ENCODE measurements at places on chromosomes 5 and 9. TPM values are rescaled to one million over a fixed set of nuclear protein-coding genes. Genes with fewer than 3 reads are reported as not detected.

GRCh38 chr5:147187099-147187540, 47.7 kb upstream of the STK32A start:
- H3K4me3 ChIP-seq = no peak overlapping the region
- H3K36me3 ChIP-seq = no peaks in the 10 kb centered on the region
- H3K4me1 ChIP-seq = no peaks in the 10 kb centered on the region
- no peak overlapping the region for H3K27ac ChIP-seq
- no peak for DNase-seq

GRCh38 chr5:139283252-139284166, 10.0 kb upstream of the MATR3 start:
- DNase-seq = no peak
- H3K4me1 ChIP-seq = no peaks in the 10 kb centered on the region
- H3K27me3 ChIP-seq = no peaks in the 10 kb centered on the region
- peaks cover 2% of the 10 kb centered on the region for H3K36me3 ChIP-seq

GRCh38 chr5:179312557-179313235, 32.6 kb downstream of the ADAMTS2 start:
- no peaks in the 10 kb centered on the region for H3K27me3 ChIP-seq
- H3K4me1 ChIP-seq = no peaks in the 10 kb centered on the region
- no peaks in the 10 kb centered on the region for H3K36me3 ChIP-seq
- DNase-seq = no peak

DNA sequence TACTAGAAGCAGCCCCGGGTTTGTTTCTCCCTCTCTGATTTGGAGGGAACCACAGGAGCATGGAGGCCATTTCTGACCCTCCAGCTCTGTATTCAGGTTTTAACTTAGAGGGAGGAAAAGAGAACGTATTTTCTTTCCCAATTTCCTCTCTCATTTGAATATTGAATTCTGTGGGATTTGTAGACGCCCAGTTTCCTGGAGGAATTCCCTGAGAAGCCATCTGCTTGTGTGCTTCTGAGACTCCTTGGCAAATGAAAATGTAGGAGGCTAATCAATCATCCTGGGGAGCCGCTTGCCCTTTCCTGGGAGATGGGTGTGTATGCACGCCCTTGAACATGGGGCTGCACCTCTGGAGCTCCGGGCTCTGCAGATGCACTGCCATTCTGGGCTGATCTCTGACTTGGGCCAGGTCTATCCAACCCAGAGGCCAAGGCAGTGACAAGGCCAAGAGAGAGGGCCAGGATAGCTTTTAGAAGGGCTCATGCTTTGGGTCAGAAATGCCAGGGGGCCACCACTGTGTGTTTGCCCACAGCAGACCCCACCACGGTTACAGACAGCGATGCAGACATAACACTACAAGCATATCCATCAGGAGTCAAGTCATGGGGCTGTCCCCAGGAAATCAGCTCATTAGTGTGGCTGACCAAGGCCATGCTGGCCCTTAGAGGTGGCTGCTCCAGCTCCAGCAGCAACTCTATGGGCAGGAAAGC, 174.5 kb downstream of the C5orf15 start:
- H3K4me3 ChIP-seq = no peak overlapping the region
- H3K27me3 ChIP-seq = no peaks in the 10 kb centered on the region
- peaks cover 4% of the 10 kb centered on the region for H3K4me1 ChIP-seq
- no peaks in the 10 kb centered on the region for H3K36me3 ChIP-seq
- H3K27ac ChIP-seq = no peak overlapping the region

GRCh38 chr5:55750063-55750462, 12.2 kb downstream of the DDX4 start:
- H3K27ac ChIP-seq = no peak overlapping the region
- H3K4me3 ChIP-seq = no peak overlapping the region
- H3K4me1 ChIP-seq = no peaks in the 10 kb centered on the region
- H3K36me3 ChIP-seq = no peaks in the 10 kb centered on the region
- H3K27me3 ChIP-seq = no peaks in the 10 kb centered on the region

- no peaks in the 10 kb centered on the region for H3K4me1 ChIP-seq
- H3K27ac ChIP-seq = no peak overlapping the region
- no peaks in the 10 kb centered on the region for H3K27me3 ChIP-seq
- no peak overlapping the region for H3K4me3 ChIP-seq
These were observed 19.9 kb downstream of the OR1J1 start for GRCh38 chr9:122457787-122458186.

DNA sequence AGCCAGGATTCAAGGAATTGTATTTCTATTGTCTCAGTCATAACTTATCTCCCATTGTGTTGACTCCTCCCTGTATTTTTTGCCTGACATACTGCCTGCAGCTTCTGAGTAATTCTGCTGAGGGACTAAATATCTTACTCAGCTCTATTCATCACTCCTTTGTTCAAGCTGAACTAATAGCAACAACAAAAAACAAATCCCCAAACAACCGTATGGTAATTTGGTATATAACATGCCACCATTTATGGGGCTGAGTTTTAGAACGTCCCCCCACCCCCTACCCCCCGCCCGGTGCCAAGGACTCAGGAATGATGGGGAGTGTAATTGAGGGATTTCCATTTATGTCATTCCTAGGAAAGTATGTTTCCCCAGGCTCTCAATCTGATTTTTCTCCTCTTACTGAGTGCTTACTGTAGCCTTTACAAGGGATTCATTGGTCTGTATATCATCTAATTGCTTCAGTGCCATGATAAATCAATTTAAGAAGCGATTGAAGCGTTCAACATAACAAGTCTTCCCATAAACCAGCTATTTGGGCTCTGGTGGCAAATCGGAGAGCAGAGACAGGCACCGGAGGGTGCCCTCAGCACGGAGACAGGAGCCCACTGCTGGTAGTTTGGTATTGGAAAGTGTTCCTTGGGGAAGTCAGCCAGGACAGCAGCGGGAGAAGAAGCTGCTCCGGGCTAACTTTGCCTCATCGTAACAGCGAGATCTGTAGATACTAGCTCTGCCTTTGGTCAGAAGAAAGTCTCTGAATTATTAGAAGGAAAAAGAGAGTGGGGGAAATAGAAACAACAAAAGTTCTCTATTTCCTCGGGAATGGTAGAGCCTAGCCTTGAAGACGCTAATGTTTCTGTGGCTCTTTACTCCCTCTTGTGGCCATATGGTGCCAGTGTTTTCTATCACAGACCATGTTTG, 40.7 kb upstream of the HSD17B4 start:
- H3K27ac ChIP-seq = peak overlapping the region; percentile 66
- no peaks in the 10 kb centered on the region for H3K36me3 ChIP-seq
- no peaks in the 10 kb centered on the region for H3K4me1 ChIP-seq
- peak; percentile 66 for DNase-seq
- no peaks in the 10 kb centered on the region for H3K27me3 ChIP-seq
- H3K4me3 ChIP-seq = peak overlapping the region; percentile 19

DNA sequence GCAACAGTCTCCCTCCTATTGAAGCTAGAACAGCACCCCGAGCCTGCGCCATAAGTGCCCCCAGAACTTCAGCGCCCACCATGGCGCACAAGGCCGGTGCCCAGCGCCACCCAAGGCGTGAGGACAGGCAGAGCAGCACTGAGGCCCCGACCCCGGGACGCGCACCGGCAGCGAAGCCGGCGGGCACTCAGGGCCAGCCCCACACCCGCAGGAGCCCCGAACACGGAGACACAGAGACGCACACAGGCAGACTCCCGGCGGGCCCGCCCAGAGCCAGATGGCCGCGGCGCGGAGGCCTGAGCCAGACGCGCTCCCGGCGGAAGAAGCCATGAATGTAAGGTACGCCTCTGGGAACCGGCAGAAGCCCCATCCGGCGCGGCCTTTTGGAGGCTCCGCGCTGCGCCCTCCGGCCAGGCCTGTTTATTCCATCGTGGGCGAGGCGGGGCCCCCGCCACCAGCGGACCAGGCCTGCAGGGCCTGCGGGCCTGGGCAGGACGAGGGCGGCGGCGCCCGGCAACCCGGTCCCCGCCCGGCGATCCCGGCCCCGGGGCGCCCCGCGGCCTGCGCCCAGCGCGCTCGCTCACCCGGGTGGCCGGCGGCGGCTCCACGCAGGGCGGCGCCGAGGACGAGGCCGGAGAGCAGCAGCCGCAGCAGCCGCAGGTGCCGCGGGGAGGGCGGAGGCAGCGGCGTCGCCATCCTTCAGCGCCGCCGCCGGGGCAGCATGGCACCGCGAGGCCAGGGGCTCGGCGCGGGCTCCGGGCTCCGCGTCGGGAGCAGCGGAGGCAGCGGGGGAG, 486 bp downstream of the NPDC1 start:
- H3K27me3 ChIP-seq = no peaks in the 10 kb centered on the region
- H3K4me3 ChIP-seq = peak overlapping the region; percentile 53
- DNase-seq = no peak
- H3K4me1 ChIP-seq = peaks cover 45% of the 10 kb centered on the region
- peaks cover 3% of the 10 kb centered on the region for H3K36me3 ChIP-seq
- peak overlapping the region; percentile 87 for H3K27ac ChIP-seq

DNA sequence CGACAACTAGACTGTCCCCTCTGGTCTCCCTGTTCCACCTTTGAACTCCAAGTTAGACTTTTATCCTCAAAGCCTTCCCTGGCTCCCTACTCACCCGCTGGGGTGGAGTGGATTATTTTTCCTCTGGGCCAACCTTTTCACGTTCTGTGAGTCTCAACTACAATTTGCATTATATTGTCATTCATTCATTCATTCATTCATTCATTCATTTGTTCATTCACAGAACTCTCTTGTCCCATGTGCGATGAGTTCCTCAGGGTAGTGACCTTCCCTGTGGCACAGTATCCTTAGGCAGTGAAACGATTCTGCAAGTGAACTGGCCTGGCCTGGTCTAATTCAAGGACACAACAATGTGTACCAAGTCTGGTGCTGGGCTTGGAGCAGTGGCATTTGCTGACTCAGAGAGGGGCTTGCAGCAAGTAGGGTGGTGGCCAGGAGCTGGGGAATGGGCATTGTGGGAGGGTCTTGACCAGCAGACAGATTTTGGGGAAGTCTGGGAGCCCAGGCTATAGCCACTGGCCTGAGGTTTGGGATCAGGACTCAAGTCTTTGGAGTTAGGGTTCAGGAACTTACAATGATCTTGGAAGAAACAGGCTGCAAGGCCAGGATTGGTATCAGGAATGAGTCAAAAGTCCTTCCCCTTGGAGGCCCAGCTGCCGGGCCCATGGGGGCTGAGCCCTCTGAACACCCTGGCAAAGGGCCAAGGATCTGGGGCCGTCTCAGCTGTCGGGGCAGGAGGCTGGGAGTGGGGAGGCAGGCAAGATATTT, 37.2 kb upstream of the COL15A1 start:
- no peak overlapping the region for H3K4me3 ChIP-seq
- no peaks in the 10 kb centered on the region for H3K36me3 ChIP-seq

DNA sequence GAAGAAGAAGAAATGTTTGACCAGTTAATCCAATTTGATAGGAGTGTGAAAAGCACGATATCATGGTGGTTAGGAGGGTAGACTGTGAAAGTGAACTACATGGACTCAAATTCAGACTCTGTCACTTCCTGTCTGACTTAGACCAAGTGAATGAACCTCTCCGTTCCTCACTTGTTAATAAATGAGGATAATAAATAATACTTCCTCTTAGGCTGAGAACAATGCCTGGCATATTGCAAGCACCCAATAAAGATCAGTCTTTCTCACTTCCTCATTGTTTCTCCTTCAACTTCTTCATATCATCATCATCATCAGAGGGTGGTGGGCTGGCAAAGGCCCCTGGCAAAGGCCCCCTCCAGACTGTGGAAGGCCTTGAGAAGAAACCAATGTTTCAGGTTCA, 148.7 kb downstream of the CDK5RAP2 start:
- DNase-seq = no peak
- H3K27ac ChIP-seq = no peak overlapping the region
- no peaks in the 10 kb centered on the region for H3K27me3 ChIP-seq
- no peaks in the 10 kb centered on the region for H3K4me1 ChIP-seq
- no peaks in the 10 kb centered on the region for H3K36me3 ChIP-seq

GRCh38 chr5:110321117-110321516, 405.4 kb downstream of the TMEM232 start:
- no peak for DNase-seq
- H3K36me3 ChIP-seq = no peaks in the 10 kb centered on the region
- H3K27ac ChIP-seq = no peak overlapping the region
- no peaks in the 10 kb centered on the region for H3K27me3 ChIP-seq
- no peak overlapping the region for H3K4me3 ChIP-seq

- H3K36me3 ChIP-seq = no peaks in the 10 kb centered on the region
- no peak overlapping the region for H3K27ac ChIP-seq
- DNase-seq = no peak
- no peak overlapping the region for H3K4me3 ChIP-seq
- no peaks in the 10 kb centered on the region for H3K27me3 ChIP-seq
- peaks cover 7% of the 10 kb centered on the region for H3K4me1 ChIP-seq
These were observed 55.6 kb downstream of the PIK3R1 start for GRCh38 chr5:68271124-68271523.

DNA sequence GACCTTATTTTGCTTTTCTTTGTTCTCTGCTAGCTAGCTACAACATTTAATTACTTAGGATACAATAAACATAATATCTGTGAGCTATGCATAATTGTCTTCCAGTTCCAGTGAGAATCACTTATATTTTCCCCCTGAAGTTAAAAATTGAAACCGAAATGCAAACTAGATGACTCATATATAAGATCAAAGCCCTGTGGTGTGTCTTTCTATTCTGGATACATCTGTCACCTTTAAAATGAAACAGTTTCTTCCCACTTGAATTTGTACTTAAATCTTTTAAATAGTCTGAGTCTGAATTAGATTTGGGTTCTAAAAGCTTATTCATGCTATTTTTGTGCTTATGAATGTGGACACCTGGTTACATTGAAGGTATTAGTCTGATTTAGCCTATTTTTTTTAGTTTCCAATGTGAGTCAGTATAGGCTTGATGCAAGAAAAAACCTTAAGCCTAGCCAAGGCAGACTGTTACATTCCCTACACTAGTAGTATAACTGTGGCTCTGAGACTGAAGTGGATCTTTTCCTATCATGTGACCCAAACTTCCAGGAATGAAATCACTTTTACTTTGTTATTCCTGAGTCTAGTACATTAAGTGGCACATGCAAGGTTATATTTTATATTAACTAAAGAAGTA, 703.5 kb upstream of the RGMB start:
- no peaks in the 10 kb centered on the region for H3K4me1 ChIP-seq
- H3K27ac ChIP-seq = no peak overlapping the region
- DNase-seq = no peak
- H3K36me3 ChIP-seq = no peaks in the 10 kb centered on the region
- H3K27me3 ChIP-seq = no peaks in the 10 kb centered on the region

DNA sequence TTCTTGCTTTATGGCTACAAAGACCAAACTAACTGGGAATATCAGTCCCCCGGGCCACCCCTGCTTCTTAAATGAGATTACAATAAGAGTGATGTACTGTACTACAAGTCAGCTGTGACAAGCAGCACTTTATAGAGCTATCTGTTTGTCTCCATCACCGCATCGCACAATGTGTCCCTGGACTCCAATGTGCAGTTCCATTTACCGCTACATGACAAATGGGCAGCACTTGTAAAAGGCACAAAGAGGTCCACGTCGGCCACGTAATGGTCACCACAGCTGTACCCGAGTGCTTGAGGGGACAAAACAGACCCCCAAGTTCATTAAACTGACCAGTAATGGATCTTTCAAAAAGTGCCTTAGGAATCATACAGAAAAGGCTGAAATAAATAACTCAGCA, 54.1 kb downstream of the PSMB7 start:
- H3K36me3 ChIP-seq = no peaks in the 10 kb centered on the region
- no peak overlapping the region for H3K4me3 ChIP-seq
- no peak overlapping the region for H3K27ac ChIP-seq
- DNase-seq = no peak
- no peaks in the 10 kb centered on the region for H3K4me1 ChIP-seq

- H3K4me1 ChIP-seq = no peaks in the 10 kb centered on the region
- H3K36me3 ChIP-seq = no peaks in the 10 kb centered on the region
- DNase-seq = no peak
- no peak overlapping the region for H3K4me3 ChIP-seq
- H3K27ac ChIP-seq = no peak overlapping the region
- H3K27me3 ChIP-seq = no peaks in the 10 kb centered on the region
These were observed 69.0 kb upstream of the SNX2 start for GRCh38 chr5:122705851-122706250.

Gene N4BP3
- total RNA-seq = 2.3 TPM

Gene FOXD4L3
- not detected for total RNA-seq

Gene UNC5A
- 1.5 TPM for total RNA-seq

Gene SPOCK1
- total RNA-seq = 92.9 TPM

Gene PCDHB12
- total RNA-seq = 0.32 TPM

Gene GLRX
- total RNA-seq = 34.8 TPM

Gene DBN1
- total RNA-seq = 33.1 TPM

Gene ARL14EPL
- not detected for total RNA-seq

All from prostate gland (tissue), 2 donors.